ENCODE measurements at places on chromosomes 3 and 15. TPM values are rescaled to one million over a fixed set of nuclear protein-coding genes. Genes with fewer than 3 reads are reported as not detected.

- DNase-seq: peak; percentile 95
Measured at GRCh38 chr15:89812011-89812846, 2.4 kb downstream of the ANPEP start.

GRCh38 chr3:94311651-94312050, 248.8 kb downstream of the NSUN3 start:
- no peak for DNase-seq

- peak; percentile 47 for DNase-seq
Measured at GRCh38 chr3:128278761-128279600, 125.7 kb downstream of the EEFSEC start.

Gene LMOD3
- total RNA-seq: not detected

DNA sequence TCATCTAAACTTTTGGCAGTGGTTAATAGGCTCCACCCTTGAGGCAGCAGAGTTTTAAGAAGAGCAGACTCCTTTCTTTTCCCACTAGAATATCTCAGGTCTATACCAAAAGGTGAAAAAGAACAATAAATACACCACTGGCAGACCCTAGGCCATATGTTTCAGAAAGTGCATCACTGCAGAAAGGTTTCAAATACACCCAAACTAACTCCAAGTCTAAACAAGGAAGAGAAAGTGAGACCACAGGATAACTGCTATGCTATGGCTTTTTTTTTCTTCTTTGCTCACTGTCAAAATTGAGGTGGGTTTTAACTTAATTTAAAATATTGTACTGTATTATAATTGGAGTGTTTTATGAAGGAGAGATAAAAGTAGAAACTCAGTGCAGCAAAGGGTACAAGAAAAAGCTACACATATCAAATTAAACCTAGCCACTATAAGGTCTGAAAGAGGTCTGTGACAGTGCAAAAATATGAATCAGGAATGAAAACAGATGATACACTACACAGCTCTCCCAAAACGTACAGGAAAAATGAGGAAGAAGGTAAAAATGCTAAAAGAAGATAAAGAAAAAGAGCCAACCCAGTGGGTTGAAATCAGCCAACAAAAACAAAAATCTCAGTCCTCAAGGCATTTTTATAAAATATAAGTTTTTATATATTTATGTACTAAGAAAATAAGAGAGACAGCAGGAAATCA, 8.4 kb downstream of the SNX4 start:
- DNase-seq: no peak

GRCh38 chr15:74584779-74585178, 30.9 kb upstream of the CLK3 start:
- no peak for DNase-seq

DNA sequence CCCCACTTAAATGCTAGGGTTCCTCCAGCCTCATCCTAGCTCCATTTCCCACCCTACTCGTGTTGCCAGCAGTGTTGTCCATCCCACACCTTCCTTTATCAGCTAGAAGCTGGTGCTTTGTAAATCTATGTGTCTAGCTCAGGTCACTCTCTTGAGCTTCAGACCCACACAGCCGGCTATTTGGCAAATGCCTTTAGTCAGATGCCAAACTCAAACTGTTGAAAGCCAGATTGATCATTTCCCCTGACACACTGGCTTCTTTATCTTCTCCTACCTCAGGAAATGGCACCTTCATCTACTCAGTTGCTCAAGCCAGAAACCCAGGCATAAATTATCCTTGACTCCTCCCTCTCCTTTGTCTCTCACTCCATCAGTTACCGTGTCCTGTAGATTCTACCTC, 61.5 kb upstream of the TPM1 start:
- DNase-seq: no peak

DNA sequence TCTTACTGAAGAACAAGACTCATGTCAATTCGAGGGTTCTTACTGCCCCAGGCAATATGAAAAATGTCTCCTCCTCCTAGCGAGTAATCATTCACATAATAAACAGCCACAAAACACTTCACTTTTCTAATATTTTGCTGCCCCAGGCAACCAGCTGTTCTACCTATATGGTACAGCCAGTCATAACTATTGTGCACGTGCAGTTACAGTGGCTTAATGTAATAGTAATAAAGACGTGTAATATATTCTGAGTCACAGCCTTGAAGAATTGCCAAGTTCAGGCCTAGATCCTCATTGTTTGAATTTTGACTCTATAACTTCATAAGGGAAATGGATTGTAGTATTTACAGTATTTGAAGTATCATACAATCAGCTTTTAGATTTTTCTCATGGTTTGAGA, 1250.0 kb upstream of the GBE1 start:
- DNase-seq: peak; percentile 5

DNA sequence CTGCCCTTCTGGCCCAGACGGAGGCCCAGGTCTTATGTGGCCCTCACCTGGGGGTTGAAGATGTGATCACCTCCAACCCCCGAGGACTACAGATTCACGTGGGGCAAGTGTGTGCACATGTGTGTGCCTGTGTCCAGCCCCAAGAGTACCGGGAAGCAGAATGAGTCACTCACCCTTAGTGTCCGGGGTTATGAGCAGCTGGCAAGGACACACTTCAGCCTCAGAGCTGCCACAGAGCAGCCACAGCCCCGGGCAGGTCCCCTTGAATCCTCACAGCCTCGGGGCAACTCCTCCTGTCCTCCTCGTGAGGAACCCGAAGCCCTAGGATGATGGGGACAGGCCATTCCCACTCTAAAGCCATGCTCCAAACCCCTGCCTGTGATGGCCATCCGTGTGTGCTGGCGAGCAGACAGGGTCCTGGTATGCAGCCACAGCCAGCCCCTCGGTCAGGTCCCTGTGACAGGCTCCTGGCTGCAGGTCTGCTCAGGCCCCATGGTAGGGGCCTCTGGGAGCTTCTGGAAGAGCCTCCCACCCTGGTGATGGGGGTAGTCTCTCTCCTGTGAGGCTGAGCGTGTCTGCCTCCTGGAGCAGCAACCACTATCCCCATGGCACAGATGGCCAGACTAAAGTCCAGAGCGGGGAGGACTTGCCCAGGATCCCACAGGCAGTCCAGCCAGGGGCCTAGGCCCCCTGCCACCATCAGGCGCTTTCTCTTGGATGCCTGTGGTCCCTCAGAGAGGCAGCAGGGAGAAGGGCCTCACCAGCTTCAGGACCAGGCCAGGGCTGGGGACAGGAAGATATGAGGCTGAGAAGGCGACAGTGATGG, 852 bp downstream of the STAB1 start:
- DNase-seq: peak; percentile 58

Gene GOLGA6L9
- total RNA-seq: not detected

DNA sequence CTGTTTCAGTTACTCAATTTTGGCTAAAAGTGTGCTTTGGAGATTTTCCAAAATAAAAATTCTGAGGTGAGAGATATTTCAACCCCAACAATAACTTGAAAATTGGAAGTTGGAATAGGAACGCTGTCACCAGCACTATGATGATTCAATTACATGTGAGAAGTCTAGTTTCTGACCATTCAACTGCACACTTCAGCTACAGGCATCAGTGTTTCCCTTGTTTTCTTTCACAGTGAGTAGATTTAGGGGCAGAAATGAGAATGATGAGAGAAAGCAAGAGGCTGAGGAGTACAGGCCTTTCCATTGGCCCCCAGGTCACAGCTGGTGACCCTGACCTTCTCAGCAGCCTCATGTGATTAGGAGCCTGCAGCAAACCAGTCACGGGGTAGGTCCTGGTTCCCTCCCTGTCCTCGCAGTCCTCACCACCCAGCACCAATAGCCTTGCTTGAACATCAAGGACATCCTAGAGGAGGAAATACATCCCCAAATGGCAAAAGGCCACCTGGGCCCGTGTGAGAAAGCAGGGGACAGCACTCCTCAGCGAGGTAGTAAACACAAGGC, 10.0 kb upstream of the FILIP1L start:
- no peak for DNase-seq

GRCh38 chr15:95884276-95884675, 446.2 kb upstream of the NR2F2 start:
- DNase-seq: no peak

Gene RTP1
- not detected for total RNA-seq

Data from MG63 (cell line).